CD8-positive, alpha-beta T cell (primary cell): ENCODE measurements at places on chromosomes 16 and 17.

- DNase-seq = peak; percentile 34
Observed at GRCh38 chr17:62109378-62109902, 44.4 kb upstream of the MED13 start.

- DNase-seq = peak; percentile 27
Observed at GRCh38 chr17:44971776-44972483, 3.8 kb upstream of the C1QL1 start.

- no peak for DNase-seq
Observed at GRCh38 chr16:72299684-72300243, 127.8 kb upstream of the PMFBP1 start.

GRCh38 chr16:78789561-78789960 is 690.1 kb downstream of the WWOX start:
- DNase-seq = no peak

DNA sequence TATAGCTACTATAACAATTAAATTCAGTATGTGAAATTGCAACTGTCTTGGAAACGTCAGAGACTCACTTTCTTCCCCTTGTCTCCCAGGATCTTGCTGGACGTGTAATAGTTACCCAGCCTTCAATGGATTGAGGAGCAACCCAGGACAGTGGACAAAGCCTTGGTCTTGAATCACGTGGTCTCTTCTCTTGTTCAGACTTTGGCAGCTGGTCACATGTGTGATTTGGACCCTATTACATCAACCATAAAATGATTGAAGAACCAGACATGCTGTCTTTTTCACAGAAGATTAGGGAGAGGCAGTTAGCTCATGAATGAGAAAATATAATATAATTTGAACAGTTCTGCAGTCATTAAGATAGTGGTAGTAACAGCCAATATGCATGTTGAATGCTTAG is 1085.5 kb upstream of the RBFOX1 start:
- no peak for DNase-seq

DNA sequence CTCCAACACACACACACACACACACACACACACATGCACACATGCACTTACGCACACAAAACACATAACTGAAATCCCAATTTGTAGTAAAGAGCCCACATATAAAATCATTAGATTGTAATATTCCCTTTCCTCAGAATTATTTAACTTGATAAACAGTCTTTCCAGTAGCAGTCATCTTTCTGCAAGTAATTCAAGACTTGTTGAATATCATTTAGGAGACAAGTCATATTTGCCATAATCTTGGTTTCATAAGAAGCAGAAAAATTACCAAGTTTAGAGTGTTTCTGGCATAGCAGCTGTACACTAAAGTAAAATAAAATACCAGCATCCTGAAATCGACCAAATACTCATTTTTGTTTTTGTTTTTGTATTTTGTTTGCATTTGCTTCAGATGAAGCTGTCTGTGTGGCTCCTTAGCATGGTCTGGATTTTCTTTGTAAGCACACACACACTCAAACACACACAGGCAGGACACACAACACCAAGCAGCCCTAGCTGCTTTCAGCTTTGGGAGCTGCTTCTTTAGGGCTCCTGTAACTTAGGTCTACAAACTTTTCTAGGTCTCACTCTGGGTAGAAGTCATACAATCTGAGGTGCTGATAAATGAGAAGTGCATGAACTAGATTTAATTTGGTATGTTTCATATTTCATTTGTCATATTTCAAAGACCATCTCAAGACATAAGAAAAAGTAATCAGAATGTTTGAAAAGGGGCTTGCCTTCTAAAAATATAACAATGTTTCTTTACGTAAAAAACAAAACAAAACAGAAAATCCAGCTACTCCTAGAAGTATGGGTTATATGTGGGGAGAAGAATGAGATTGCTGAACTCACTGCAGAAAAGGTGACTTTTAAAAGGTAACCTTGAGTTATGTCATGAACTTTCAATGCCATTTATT is 3.0 kb downstream of the SALL1 start:
- DNase-seq = no peak

- DNase-seq = peak; percentile 43
Observed at GRCh38 chr17:7001318-7001961, 5.6 kb downstream of the ALOX12 start.

GRCh38 chr17:58565389-58566311 is 51.2 kb upstream of the MTMR4 start:
- no peak for DNase-seq

- DNase-seq = no peak
Observed at GRCh38 chr16:53056392-53056881, 1.6 kb downstream of the CHD9 start.

DNA sequence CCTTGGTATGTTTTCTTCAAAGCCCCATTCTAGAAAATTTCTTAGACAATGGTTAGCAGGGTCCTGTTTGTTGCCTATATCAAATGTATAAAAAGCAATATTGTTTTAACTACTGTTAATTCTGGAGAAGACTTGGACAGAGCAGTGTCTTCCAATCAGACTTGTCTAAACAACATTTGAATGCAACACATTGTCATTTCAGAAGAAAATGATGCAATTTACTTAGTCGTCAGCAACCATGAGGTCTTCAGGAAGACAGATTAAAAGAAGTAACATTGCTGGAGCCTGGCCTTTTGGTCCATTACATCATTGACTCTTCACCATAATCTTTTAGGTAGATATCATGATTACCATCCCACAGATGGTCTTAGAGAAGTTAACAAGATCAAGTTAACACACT is 94.5 kb downstream of the ANKFN1 start:
- no peak for DNase-seq
